ENCODE measurements at places on chromosomes 2 and 18.

GRCh38 chr2:134098321-134098720 is 155.6 kb upstream of the MGAT5 start:
- DNase-seq, result no peak

DNA sequence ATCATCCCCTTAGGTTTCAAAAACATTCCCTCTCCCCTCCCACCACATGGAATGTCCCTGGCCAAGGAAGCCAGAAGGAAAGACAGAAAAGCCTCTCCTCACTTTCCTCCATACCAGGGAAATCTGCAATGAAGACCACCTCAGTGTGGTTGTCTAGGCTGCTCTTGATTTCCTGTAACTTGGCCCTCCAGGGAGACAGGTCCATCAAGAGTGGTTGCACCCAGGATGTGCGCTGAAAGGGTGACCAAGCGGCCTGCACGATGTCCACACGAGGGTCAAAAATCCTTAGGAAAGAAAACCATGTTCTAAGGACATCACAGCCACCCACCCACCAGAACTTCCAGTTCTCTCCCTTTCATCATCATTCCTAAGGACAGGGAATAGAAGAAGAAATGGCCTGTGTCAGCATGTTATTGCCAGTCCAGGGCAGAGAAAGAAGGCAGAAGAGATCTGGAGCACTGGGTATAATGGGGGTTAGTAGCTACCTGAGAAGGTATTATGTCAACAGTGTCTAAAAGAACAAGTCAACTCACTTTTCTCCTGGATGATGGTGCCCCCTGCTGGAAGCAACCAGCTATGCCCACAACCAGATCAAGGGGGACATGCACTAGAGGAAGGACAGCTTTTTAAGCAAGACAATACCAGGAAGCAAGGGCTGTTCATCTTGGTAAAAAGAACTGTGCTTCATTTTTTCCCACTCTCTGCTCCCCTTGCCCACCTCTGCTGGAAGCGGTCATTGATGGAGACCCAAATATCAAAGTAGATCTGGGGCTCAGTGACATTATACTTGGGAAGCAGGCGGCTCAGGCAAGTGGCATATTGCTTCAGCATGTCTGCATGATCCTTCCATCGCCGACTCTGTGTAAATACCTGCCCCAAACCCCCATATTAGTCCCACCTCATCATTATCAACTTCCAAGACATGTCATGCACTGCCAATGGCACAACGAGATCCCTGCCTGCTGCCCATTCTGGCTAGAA is 9.3 kb downstream of the GGCX start:
- peak; percentile 84 for DNase-seq

GRCh38 chr2:15570104-15570503 is 9.0 kb upstream of the NBAS start:
- DNase-seq, result no peak

DNA sequence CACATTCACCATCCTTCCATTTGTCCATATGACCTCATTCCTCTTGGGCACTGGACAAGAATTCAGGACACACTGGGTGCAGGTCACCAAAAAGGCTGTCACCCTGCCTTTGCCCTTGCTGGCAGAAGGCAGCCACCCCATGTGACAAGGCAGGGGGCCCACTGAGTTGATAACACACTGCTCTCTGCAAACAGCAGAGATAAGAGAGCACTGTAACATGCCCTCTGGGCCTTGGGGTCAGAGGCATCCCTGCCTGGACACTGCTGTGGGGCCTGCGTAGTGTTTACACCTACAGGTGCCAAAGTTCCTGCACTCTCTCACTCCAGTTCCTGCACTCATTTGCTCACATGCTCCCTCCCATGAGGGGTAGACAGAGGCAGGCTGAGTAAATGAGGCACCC is 344.7 kb upstream of the TCF4 start:
- DNase-seq, result no peak

GRCh38 chr2:108189316-108189715 is 50.5 kb upstream of the SULT1C3 start:
- no peak for DNase-seq

- DNase-seq, result no peak
These were observed 157.4 kb upstream of the TTC39C start for GRCh38 chr18:23857164-23857552.

GRCh38 chr18:35368595-35368994 is 8.5 kb downstream of the ZNF396 start:
- no peak for DNase-seq

Data from hypothalamus (tissue), 51 donors.